ENCODE measurements at places on chromosomes 3 and 15.

- DNase-seq = no peak
Measured at GRCh38 chr3:5122741-5123706, 932 bp downstream of the ARL8B start.

DNA sequence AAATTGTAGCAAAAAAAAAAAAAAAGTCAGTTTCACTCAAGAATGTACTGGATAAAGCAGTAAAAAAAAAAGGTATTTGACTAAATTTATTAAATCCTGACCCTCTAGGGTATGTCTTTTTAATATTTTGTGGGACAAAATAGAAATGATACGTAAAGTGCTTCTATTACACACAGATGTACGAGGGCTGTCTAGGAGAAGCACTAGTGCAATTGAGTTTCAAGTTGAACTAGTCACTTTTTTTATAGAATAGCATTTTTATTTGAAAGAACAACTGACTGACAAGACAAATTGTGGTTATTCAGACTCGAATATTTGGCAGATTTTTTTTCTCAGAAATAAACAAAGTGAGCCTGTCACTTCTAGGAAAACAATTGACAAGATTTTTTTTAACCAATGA is 49.0 kb downstream of the CCDC54 start:
- no peak for DNase-seq

DNA sequence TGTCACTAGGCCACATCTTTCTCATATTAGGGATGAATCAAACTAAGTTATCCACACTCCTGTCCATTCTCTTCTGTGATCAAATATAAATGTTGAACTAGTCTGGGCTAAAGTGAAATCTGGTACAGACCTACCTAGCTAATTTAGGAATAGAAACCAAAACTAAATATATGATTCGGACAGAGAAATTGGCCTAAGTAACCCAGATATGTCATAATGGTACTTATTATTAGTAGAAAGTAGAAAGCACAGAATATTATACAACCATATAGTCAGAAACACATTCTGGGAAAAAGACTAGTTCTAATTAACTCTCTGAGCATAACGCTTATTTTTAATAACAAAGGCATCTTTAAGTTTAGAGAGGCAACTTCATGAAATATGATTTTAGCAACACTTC is 389.0 kb downstream of the LSAMP start:
- DNase-seq = no peak

DNA sequence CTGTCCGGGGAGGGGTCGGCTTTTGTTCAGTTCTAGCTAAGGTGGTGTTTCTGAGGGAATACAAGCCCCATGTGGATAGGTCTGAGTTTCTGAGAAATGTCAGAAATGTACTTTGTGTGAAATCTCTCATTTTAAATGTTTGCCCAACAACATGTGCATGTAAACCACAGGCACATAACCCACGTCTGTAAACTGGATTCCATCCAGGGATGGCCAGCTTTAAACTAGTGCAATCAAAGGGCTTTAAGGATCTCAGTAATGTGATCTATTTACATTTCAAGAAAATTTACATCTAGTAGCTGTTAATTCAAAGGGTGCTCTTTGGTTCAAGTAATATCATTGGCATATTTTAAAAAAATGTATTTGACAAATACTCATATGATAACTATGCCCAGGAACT is 52.0 kb downstream of the POLR2M start:
- DNase-seq = no peak

- DNase-seq = no peak
Measured at GRCh38 chr3:1808590-1808989, 290.1 kb upstream of the CNTN4 start.

- DNase-seq = no peak
Measured at GRCh38 chr3:87354398-87354797, 78.0 kb upstream of the POU1F1 start.

DNA sequence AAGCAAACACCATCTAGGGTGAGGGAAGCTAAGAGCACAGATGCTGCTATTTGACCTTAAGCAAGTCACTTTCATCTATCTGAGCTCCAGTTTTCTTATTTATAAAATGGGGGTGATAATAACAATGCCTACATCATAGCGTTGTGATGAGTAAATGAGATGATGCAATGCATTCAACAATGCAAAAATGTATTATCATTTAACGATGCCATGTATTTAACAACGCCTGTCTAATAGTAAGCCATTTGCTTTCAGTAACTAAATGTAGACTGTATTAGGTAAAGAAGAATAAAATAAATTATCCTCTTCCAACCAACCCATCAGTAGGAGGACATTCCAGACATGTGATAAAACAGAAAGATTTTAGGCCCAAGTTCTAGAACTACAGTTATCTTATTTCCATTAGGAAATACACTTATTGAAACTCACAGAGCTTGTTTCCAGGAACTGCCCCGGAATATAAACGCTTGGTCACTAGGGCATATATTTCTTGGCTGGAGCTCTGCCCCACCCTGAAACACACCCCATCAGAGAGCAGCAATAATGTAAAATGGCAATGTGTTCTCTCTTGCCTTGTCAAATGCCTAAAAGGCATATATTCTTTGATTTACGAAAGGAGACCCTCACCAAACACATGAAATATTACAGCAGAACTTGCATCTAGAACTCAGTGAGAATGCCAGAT is 128.3 kb downstream of the LIPC start:
- DNase-seq = no peak

DNA sequence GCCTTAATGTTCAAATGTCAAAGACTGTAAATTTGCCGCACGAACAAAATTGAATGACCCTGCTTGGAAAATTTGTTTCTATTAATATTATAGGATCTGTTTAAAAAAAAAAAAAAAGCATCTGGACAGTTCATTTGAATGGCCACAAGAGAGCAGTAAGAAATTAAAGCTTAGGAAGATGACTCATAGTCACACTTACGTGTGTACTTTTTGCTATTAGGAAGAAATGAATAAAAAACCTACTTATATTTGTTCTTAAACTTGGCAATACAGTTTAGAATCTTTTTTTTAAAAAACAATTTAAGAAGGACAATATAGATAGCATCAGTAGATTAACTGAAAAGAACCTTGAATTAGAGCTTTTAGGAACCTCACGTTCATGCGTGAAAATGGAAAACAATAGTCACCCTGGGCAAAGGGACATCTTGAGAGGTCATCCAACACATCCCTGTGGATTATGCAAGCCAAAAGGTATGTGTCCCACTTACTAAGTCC is 621.8 kb downstream of the MECOM start:
- no peak for DNase-seq

- no peak for DNase-seq
Measured at GRCh38 chr3:165624761-165625160, 212.5 kb downstream of the BCHE start.

- DNase-seq = no peak
Measured at GRCh38 chr3:157793745-157794144, 290.5 kb upstream of the VEPH1 start.

GRCh38 chr3:115857518-115858136 is 234.3 kb downstream of the GAP43 start:
- DNase-seq = no peak

- DNase-seq = no peak
Measured at GRCh38 chr15:95944193-95944592, 386.3 kb upstream of the NR2F2 start.

DNA sequence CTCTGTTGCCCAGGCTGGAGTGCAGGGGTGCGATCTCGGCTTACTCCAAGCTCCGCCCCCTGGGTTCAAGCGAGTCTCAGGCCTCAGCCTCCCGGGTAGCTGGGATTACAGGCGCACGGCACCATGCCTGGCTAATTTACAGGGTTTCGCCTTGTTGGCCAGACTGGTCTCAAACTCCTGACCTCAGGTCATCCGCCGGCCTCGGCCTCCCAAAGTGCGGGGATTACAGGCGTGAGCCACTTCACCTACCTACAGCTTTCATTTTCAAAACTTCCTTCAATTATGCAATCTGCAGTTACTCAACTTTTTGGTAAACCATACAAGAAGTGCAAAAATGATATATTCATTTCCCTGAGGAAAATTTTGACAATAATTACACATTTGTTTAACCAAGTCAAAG is 14.0 kb downstream of the NANOGP8 start:
- DNase-seq = no peak

DNA sequence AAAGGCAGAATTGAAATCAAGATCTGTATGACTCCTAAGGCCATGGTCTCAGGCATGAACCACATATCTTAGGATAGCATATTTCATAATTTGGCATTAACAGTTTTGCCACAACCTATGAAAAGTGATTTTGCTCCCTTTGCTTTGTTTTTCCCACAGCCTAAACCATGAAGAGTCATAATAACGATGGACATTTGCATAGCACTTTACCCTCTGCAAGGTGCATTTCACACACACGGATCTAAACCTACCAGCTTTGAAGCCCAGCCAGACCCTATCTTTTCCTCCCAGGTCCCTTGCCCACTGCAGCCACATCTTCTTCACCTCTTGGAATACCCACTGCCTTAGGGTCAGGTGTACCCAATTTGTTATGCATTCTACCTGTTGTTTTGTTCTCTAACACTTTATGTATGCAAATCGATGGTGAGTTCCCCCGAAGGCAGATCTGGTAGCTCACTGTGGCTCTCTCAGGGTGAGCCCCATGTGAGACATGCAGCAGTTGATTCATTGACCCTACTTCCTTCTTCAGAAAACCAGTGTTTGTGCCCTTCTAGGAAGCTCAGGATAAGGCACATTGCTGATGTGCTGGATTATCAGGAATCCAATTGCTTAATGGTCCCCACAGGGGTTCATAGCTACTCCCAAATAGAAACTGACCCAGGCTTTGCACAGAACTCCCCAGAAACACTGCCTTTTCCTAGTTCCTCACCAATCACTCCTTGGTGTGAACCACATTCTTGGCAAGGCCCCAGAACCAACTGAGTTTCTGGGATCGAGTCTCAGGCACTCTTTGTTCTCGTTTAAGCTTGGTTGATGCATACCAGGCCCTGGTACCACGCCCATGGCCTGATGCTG is 8.7 kb downstream of the ARHGAP31 start:
- DNase-seq = no peak

- DNase-seq = no peak
Measured at GRCh38 chr3:146380046-146380445, 89.3 kb downstream of the PLSCR2 start.

- DNase-seq = no peak
Measured at GRCh38 chr3:49134471-49135265, 1.8 kb upstream of the LAMB2 start.

- DNase-seq = no peak
Measured at GRCh38 chr15:101538996-101539395, 49.5 kb upstream of the PCSK6 start.

- no peak for DNase-seq
Measured at GRCh38 chr15:73932381-73933191, 6.3 kb downstream of the LOXL1 start.

DNA sequence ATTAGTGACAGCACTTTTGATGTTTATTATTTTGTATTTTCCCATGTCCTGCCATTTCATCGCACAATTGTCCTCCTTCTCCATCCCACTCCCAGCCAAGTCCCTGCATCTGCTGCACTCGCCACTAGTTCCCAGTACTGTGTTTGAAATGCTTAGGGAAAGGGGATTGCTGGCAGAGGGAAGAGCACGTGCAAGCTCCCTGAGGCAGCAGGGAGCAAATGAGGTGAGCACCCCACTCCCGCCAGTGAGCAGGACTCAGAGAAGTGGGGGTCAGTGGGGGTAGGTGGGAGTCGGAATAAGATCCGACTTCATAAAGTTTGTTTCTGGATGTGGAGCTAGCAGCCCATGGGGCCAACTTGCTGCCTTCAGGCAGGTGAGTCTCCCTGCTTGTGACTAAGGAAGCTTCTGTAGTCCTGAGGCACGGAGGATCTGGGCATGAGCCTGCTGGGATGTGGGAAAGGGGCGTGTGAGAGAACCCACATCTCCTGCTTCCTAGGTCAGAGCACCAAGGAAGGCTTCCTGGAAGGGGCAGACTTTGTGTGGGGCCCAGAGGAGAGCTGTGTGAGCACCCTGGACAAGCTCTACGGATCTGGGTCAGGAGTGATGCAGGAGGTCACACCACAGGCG is 99.7 kb upstream of the TLE3 start:
- DNase-seq = no peak
